Stimulated activated CD4-positive, alpha-beta T cell treated with anti-CD3 and anti-CD28 coated beads, Interleukin-1b, Interleukin-23, amount 100 ng/mL, for 48 hours (primary cell): ENCODE measurements at places on chromosomes 16 and 17.
A peak's percentile ranks its signal among the peaks of the same experiment; 100 is the strongest.

DNA sequence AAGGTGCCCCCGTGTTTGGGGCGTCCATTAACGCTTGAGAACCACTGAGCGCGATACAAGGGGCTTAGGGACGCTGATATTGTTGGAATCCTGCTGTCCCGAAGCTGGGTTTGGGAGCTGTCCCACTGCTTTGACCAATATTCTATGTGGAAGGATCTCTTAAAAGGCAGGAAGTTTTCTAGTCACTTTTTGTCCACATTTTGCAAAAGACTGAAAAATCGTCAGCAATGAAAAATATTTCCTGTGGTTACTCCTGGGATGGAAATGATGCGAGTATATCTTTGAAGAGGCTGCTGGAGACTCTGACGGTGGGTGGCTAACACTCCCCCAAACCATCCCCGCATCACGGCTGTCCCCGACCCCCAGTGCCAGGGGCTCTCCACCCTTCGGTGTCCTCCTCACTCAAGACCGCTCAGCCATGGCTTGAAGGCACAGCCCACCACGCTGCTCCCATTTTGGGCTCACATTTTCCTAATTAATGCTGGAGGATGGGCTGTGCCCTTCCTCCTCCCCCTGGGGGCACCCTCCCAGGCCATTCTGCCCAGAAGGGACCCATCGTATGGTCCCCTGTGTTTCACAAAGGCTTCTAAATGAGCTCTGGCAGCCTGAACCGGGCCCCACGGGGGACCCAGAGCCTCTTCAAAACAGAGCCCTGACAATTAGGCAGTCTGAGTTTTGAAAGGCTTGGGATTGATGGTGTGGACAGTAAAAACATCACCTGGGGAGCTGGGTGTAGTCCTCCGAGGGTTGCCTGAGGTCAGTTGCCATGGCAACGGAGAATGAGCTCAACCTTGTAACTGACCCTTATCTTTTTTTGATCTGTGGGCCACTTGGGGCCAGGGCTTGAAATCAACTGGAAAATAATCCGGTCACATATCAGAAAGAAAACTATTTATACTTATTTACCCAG is 158.6 kb downstream of the C16orf78 start:
- no peak for DNase-seq

- DNase-seq = no peak
Observed at GRCh38 chr16:7518158-7518557, 185.5 kb downstream of the RBFOX1 start.

- no peak for DNase-seq
Observed at GRCh38 chr17:1785930-1786329, 24.1 kb downstream of the SERPINF1 start.

DNA sequence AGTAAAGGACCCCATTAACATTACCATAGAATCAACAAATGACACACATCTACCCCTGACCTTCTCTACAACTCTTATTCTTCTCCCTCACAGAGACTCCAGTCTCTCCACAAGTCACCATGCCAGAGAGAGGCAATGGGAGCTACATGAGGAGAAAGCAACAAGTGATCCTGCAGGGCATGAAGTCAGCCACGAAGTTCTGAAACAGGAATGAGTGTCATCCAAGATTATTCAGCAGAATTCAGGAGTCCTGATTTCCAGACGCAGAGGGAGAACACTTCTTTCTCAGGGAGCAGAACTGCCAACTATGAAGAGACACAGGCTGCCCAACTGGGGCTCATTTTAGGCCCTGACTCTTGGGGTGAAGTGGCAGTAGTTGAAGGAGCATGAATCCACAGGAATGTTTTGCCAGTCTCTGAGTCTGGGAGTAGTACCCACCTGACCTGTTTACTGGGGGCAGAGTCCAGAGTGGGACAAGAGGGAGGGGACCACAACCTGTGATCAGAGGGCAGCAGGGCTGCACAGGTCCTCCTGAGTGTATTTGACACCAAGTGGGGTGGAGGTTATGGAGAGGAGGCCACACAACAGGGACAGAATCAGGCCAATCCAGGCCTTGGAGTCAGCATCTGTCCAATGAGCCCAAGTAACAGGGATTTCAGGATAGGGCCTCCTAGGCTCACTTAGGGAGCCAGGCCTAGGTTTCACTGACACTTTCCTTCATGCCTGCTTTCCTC is 2.4 kb upstream of the MTMR4 start:
- DNase-seq = no peak

DNA sequence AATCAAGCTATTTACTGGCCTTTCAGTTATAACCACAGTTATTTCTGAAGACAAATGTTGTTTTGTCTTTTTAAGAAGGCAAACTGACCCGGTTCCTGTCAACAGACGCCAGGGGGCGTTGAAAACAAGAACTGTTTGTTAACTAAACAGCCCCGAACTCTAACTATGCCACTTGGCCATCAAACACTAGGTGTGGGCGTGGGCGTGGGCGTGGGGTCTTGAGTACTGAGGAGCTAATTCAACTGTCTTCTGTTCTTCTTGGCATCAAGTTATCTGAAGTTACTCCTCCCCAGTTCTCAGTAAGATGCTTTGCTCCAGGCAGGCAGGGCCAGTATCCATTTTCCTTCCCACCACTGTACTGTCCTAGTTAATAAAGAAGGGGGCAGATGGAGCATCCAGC is 63.3 kb upstream of the MTMR4 start:
- peak; percentile 28 for DNase-seq
